ENCODE measurements at places on chromosomes 1 and 21.

DNA sequence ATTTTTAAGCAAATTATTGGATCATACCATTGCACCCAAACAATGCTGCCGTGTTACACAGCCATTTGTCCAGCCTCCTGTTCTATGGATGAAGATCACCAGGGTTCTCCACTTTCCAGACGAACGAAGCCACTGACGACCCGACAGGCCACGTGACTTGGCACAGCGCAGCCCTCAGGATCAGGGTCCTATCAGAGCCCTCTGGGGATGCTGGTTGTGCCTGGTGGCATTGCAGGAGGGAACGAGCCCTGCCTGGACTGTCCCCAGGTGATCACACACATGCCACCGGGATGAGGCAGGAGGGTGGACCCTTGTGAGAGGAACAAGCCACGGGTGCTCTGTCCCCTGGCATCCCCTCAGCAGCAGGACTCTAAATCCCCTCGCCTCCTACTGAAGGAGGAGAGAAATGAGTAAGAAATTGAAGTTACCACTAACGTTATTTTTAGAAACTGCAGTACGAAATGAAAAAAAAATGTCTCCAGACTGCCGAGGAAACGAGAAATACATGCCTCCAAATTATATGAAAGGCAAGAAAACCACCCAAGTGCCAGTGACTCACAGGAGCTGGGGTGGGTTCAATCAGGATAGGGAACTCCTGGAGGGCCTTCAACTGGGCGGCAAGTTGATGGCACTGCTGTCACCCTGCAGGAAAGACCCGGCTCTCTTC, 58.7 kb upstream of the PDE9A start:
- DNase-seq = no peak

DNA sequence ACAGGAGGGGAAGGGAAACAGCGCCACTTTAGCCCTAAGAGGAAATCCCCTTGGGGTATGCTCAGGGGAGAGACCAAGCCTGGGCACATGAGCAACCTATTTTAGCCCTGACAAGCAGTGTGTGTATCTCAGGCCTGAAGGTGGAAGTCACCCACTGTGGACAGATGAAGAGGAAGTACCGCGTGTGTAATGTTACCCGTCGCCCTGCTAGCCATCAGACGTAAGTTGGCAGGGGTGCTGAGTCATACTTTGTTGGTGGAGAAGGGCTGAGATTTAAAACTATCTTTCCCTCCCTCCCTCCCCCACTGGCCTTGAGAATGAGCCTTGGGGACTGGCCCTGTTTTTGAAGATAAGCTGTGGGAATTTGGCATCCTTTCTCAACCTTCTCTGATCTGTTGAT, 11.2 kb downstream of the AGO1 start:
- DNase-seq = no peak

DNA sequence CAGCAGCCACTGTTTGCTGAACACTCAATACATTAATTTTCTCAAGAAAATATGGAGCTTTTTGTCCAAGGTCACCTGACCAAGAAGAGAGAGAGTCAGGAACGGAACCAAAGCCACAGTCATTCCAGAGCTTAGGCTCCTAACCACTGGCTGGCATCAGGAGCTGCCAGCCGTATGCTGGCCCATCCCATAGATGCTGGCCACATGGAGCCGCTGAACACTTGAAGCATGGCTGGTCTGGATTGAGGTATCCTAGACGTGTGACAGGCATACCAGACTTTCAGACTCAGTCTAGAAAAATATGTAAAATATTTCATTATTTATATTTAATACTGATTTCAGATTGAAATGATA, 458.7 kb downstream of the MATN1 start:
- no peak for DNase-seq

DNA sequence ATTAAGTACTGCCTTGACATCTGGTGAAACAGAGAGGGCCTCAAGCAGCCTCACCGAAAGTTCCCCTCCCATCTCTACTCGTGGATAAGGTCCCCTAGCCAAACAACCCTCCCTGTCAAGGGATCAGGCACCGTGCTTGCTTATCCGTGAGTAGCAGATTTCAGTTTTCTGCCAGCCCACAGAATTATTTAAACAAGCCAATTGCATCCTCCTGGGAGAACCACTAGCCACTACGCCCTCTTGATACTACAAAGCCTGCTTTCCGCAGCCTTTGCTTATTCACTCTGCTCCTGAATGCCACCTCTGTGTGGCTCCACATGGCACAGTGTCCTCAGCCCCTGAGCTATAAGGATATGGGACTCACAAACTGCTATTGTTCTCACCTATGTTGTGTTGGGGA, 5.9 kb upstream of the TFF2 start:
- no peak for DNase-seq

DNA sequence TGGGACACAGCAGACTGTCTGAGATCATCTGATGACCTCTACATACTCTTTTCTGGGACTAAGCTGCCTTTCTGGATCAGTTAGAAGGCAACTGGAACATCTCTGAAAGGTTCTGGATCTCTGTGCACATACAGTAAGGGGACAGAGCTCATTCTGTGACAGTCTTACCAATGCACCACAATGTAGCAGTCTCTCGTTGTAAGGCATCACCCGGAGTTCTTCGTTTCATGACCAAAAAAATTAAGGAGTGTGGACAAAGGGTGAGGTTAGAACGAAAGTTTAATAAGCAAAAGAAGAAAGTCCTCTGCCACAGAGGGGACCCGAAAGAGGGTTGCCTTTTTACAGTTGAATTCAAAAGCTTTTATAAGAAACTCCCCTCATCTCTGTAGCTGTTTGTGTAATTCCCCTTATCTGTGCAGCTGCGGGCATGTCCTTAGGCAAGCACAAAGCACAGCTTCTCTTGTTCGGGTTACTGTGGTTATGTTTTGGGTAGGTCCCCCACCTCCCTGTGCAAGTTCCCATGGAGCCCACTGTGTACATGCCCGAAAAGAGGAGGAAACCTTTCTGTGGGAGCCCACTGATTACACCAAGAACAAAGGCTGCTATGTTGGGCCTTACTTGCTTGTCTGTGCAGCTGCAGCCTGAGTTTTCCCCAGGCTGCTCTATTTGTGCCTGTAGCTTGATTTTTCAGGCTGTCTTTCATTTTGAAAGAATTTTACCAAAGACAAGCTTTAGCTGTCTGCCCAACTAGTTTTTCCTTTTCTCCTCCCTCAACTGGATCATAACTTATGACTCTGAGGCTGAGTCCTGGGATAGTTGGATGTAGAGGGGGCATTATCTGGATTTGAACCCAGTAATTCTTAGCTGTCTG, 53.1 kb upstream of the CACNA1E start:
- DNase-seq = no peak

DNA sequence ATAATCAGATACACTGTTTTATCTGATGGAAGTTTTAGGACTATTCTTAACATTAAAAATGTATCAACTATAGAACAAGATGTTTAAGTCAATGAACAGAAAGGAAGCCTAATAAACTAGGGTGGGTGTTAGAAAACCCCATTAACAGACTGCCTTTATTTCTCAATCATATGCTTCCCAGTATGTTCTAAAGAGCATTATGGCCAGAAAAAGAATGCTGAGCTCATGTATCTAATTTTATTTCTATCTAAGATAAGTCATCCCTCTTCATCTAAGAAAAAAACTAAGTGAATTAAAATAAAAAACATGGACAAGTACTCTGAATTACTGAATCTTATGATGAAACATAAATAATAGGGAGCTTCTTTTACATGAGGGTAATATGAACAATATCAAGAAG, 86.5 kb upstream of the TTC39A start:
- DNase-seq = no peak

- DNase-seq = no peak
Observed at GRCh38 chr1:87202451-87202850, 126.2 kb upstream of the LMO4 start.

- DNase-seq = no peak
Observed at GRCh38 chr1:39508266-39508665, 16.8 kb downstream of the BMP8A start.

DNA sequence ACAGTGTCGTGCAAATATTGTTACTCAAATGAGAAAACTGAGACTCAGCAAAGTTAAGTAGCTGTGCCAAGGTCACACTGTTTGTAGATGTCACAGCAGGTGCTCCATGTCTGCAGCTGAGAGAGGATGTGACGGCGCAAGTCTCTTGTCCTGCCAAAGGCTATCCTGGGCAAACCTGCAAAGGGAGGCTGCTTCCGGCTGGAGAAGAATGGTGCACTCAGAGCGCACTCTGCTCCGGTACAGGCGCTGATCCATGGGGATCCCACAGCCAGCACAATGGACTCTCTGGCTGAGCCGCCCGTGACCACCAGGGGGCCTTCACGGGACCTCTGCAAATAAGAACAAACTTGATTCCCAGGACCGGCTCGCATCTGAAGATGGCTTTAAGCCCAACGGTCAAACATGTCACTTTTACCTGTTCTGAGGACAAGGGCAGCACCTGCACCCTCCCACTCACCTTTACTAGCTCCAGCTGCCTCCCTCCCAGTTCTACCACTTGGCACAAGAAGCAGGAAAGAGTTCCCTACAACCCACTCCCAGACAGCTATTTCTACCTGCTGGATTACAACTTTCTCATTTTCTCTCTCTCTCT, 21.9 kb downstream of the RD3 start:
- DNase-seq = no peak

- no peak for DNase-seq
Observed at GRCh38 chr1:229869687-229870086, 197.4 kb upstream of the GALNT2 start.

DNA sequence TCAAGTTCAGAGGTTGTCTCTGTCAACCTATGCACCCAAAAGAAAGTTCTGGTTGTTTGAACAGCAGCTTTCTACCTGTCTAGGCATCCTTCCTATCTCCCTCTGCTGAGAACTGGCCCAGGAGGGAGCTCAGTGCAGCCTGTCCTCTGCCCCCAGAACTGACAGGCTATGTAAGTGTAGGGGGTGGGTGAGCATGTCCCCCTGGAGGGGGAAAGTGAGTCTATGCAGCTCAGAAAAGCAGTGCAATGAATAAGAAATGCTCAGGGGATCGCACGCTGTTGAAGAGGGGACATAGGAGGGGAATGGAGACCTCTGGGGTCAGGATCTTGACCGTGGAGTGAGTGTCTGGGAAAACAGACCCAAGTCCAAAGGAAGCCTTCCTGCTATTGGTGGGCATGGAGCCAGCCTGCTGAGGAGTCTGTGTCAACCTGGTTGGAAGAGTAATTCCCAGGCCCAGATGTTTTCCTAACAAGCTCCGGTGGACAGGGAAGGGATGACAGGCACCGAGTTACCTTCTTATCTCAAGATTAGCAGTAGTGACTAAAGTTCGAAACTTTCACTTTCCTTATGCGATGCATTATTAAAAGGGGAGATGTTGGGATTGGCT, 26.1 kb upstream of the FHAD1 start:
- no peak for DNase-seq

GRCh38 chr1:204363335-204364114, 3.8 kb upstream of the PLEKHA6 start:
- peak; percentile 32 for DNase-seq

DNA sequence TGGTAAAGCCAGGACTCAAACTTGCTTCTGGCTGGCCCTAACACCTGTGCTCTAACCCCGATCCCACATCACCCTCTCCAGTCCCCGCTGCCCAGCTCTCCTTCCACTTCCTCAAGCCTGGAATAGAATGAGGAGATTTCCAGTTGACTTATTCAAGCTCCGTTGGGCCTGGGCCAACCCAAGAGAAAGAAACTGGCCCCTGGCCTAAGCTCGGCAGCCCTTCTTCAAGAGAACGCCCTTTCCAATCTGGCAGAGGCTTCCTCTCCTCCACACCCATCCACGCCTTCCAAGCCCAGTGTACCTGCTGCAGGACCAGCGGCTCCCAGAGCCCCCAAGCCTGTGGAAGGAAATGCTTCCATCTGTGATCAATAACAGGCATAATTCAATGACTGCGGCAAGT, 51.9 kb downstream of the LRRN2 start:
- DNase-seq = no peak

DNA sequence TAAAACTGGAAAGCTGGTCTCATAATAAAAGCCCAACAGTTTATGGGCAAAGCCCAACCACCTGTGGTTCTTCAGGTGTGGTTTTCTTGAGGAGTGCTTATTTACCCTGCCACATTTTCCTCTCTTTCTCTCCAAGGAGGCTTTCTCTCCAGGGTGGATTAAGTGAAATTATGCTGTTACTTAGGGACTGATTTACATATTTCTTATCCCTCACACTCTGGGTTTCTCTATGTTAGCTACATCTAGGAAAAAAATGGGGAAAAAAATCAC, 4.8 kb downstream of the TBX19 start:
- DNase-seq = no peak

DNA sequence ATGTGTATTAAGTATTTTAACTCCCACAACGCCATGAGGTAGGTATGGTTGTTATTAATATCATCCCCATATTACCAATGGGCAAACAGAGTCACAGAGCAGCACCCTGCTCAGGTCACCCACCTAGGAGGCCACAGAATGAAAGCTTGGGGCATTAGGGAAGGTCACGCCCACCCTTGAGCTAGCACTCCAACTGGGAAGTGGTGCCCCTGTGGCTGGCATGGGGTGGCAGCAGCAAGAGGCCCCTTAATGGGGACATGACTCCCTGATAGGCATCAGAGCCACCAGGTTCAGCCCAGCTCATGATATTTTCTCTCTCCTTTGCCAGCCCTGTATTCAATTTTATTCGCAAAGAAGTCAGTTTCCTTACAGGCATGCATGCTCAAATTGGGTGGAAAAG, 90.6 kb downstream of the DMRTB1 start:
- DNase-seq = no peak

GRCh38 chr1:33275195-33275594, 18.9 kb downstream of the ZNF362 start:
- DNase-seq = no peak

DNA sequence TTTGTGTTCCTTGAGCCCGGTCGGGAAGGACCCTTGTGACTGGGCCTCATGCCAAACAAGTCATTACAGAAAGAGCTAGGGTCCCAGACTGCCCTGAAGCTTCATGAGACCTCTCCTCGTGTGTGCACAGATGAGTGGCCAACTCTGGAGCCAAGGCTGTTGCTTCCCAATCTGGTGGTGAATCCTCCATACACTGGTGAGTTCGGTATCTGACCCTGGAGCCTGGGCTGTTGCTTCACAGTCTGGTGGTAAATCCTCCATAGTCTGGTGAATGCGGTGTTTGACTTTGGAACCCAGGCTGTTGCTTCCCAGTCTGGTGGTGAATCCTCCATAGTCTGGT, 737.8 kb downstream of the MATN1 start:
- DNase-seq = no peak

DNA sequence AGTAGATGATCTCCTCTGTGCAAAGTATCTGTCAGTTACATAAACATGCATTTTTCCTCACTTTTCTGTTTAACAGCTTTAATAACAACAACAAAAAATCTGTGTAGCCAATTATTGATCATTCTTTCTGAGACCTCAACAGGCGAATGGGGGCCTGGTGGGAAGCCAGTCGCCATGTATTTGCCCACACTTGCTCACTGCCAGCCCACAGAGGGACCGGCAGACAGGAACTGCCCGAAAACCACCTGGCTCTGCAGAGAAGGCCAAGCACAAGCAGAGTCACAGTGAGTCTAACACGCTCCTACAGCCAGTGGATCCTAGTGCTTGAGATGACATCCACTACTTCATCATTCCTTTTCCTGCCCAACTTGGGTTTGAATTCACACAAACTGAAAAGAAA, 56.1 kb downstream of the NPHP4 start:
- no peak for DNase-seq

GRCh38 chr1:41708332-41708731, 210.4 kb downstream of the HIVEP3 start:
- no peak for DNase-seq

GRCh38 chr21:18204931-18205330, 39.7 kb upstream of the CHODL start:
- DNase-seq = no peak
